ENCODE measurements at places on chromosomes 5 and 9.

DNA sequence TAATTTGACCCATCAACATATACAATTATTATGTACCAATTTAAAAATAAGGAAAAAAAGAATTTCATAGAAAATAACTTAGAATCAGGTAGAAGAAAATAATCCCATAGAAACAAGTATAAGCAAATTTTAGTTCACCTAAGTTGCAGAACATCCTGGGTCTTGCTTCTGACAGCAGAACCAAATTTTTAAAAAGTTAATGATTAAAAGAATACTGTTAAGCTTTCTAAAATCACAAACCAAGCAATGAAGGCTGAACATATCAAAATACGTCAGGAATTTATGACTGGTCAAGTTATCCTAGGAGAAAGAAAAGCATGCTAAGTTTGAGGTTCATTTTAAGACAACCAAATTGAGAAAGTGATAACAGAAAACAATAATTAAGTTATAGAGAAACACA, 650.9 kb downstream of the PTPRD start:
- DNase-seq: no peak

- no peak for DNase-seq
These were observed 207.4 kb downstream of the AGTPBP1 start for GRCh38 chr9:85534340-85534739.

DNA sequence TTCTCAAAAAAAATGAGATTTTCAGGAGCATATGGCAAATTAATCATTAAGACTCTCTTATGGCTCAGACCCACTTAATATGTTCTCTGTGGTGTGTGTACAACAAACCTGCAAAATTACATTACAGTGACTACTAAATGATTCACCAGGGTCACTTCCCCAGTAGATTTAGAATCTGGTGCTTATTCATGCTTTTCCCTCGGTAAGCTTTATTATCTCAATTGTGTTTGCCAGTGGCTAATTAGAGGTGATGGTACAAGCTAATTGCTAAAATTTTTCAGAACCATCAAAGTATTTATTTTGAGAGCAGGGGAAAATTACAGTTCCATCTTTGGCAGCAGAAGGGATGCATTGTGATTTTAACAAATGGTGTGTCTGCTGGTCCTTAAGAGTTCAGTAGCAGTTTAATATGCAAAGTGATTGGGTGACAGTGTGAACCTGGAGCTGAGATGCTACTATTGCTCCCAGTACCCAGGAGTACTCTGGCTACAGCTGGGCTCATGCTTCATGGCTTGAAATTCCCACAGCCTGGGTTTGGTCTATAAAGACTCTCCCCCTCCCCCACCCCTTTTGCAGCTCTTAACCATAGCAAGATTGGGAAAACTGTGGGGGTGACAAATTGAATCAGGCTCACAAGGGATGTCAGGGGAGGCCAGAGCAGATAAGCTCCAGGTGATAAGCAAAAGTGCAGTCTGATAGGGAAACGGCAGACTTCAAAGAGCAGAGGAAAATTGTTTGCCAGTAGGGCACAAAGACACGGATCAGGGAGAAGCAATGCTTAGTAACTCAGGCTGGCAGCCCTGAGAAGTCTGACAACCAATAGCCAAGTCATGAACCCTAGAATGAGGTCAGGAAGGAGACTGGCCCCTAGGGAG, 92.8 kb upstream of the RAD23B start:
- peak; percentile 35 for DNase-seq

DNA sequence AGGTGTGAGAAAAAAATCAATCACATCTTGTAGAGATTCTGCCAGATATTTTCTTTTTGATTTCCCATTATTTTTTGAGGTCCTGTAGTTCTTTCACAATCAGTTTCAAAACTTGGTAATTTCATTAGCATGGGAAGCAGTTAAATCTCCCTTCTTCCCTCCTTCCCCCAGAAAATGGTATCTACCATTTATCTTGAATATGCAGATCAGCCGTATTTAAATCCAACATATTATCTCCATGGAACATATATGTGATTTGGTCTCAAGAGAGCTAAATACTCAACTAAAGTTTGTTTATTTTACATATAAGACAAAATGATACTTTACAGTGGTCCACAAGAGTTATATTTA, 1034.8 kb downstream of the CDH12 start:
- DNase-seq: no peak

- no peak for DNase-seq
These were observed 96.1 kb upstream of the IER5L start for GRCh38 chr9:129273941-129274684.

DNA sequence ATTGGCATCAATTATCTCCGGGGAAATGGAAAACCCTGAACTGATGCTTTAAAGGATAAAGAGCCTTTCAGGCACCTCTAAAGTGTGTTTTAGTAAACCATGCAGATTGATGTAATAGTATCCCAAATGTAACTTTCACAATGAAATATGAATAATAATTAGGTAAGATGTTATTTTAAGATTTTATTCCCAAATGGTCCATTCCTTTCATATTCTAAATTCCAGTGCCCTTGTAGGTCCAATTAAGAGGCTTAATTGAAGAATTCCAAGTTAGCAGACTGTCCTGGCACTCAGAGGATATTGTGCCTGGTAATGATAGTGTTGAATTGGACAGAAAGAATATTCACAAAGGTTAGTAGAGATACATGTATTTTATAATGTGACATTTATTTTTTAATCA, 352.5 kb upstream of the NUDT12 start:
- DNase-seq: no peak

DNA sequence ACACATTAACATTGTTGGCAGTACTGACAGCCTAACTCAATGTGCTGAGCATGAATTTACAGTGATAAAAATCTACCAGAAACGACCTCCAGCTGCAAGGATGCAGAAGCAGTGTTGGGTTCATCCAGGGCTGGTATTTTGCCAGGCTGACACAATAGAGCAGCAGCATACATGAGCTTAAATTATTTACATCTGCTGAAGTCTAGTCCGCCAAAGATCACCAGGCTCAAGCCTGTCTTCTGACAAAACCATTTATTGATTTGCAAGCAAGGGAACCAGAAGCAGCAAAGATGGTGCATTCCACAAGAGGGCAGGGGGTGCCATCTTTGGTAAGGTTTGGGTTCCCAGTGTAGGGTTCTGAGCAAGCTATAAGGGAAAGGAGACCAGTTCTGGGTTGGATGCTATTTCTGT, 8.7 kb upstream of the C5orf34 start:
- no peak for DNase-seq

DNA sequence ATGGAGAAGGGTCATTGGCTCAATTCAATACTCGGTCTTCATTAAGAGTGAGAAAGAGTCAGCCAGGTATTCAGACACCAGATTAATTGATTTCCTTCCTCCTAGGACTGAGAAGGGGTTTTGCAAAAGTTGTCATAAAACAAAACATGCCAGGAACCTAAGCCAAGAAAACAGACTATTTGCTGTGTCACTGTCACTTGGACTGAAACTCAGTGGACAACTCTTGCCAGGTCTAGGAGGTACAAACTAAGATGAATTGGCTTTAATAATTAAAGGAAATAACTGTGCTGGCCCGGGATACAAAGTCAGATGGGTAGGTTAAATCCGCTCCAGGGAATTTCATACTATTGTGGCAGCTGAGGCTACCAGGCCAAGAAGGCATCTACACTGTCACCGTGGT, 71.1 kb upstream of the TBC1D9B start:
- DNase-seq: no peak

- DNase-seq: no peak
These were observed 327.1 kb upstream of the MPDZ start for GRCh38 chr9:13606586-13606985.

GRCh38 chr5:124725040-124725434, 21.4 kb downstream of the ZNF608 start:
- DNase-seq: no peak

- DNase-seq: no peak
These were observed 24.2 kb upstream of the MACIR start for GRCh38 chr5:103234239-103234975.

DNA sequence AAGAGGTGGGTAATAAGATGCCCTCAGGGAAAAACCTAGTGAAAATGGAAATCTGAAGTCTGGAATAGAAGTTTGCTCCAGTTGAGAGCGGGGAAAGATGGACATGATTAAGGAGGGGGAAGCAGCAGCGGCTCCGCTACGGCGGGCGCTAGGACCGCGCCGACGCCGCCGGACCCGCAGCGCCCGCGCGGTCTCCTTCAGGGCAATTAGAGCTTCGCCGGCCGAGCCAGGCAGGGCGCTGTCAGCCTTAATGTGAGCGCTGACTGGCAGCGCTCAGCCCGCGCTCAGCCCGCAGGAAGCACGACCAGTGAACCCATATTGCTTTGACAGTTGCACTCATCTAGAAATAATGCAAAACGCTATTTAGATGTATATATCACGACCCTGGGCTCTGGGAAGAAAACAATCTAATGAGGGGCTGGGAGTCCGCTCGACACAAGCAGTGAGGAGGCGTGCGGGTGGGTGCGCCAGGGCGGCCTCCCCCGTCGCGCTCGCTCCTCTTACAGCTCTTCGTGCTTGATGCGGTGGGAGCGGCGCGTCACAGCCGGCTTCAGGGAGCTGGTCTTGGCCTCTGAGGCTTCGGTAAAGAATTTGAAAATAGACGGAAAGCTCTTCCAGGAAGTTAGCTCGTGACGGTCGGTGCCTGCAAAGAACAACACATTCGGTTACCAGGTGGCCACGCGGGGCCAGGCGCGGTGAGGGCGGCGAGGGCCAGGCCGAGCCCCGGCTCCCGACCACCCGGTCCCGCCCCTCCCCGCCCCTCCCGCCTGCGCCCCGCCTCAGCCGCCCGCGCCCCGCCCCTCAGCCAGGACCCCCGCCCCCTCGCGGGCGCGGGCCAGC, 37.7 kb downstream of the NR2F1 start:
- no peak for DNase-seq

All from skeletal muscle cell (primary cell).